ENCODE measurements at places on chromosomes 6 and 20.

DNA sequence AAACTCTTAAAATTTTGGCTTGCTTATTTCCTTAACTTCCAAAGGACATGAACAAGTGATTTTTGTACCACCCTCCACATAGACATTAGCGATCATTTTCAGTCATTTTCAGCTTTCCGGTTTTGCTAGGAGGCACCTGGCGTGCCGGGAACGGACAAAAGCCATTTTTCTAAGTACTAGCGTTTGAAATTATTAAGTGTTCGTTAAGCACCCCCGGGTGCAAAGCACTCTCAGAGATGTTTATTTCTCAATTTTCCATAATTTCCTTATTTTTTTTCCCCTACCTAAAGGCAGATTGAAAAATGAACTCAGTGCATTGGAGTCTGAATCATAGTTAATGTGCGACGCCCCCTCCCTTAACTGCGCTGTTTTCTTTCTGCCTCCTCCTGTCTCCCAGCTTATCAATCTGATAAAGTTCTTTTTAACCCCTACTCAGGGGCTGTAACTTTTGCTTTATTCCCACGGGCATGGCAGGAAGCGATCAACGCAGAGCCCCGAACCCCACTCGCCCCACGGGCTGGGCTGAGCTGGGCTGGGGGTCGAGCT, 58.2 kb downstream of the ZNF831 start:
- DNase-seq: no peak

DNA sequence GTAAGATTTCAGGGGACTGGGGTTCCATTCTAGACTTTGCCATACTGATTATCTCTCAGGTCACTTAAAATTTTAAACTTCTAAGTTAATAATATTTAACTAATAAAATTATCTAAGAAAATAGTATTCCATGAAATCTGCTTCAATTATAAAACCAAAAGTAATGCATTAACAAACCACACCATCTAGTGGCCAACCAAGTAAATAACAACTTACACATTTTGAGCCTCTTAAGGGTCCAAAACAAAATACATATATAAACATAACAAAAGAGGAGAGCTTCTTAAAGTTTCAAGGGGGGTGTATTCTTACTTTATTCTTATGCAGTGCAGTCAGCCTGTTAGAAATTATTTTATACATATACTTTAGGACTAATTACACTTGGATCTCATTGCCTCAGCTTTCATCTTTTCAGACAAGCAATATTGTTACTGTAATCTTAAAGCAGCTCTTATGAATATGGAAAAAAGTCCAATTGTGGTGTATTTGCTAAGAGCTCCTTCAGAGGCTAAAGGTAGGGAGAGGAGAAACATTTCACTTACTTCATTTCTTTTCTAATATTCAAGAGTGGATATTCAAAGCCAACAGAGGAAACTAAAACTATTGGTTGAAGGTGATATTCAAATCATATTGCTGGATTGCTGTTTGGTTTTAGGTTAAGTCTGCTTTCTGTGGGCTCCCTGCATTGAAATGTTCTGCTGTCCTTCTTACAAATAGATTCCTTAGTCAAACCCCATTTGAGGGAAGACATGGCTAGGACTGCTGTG, 199.7 kb upstream of the SIM1 start:
- no peak for DNase-seq

DNA sequence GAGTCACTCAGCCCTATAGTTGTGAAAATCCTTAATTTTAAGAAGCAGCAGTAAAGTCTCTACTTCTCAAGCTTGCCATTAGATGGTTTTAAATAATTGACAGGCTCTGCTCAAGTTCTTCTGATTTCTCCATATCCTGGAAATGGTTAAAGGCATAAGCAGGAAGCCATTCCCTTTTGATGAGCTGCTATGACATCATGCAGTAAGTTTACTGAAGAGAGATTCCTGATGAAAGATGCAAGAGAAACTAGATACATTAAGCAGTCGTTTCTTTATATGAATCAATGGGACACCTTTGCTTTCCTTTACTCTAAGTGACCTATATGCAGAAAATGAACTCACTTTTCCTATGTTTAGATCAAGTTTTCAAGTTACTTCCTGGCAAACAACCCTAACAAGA, 9.8 kb downstream of the POPDC3 start:
- DNase-seq: no peak

DNA sequence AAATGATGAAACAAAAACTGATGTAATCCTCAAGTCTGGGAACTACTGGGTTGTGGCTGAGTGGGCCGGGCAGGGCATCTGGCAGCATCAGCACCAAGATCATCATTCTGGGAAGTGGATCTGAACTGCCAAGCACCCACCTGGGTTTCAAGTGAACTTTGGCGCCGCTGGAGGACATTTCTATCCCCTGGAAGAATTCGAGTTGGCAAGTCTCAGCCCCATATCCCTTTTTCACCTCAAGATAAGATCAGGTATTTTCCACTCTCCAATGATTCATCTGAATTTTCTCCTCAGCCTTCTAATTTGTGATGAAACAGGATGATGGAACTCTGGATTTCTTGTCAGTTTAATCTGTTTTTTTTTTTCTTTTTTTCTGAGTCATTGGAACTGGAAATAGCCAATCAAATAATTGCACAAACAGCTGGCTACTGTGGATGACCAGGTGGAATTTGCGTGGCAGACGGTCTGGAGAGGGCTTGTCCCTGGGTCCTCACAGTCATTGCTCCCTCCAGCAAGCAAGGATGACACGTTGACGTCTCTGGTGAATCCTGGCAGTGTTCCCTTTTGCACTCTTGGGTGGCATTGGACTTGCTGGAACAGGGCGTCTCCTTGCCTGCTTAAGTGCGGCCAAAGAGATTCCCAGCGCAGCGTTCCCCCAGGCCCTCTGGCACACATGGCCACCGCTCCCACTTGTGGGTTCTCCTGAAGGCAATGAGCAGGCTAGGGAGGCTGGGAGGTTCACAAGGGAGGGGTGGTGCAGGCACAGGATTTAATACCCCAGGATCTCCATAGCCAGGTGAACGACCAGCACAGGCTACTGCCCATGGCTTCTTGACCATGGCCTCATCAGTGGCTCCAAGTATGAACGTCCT, 80.4 kb downstream of the DHX35 start:
- no peak for DNase-seq

DNA sequence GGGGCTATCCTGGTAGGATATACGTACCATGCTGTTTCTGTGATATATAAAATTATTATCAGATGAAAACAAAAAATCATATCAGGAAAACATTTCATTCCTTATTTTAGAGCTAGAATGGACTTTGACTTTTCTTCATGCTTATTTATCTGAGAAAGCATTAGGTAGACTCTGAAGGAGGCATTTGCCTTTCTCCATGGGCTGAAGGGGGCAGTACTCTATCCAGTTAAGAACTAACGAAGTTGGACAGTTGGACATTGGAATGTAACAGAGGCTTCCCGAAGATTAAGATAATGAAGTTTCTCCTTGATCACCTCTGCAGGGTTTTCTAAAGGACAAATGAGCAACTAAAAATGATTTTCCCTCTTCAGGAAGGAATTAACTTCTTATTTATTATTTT, 233.9 kb downstream of the SAMD5 start:
- no peak for DNase-seq

DNA sequence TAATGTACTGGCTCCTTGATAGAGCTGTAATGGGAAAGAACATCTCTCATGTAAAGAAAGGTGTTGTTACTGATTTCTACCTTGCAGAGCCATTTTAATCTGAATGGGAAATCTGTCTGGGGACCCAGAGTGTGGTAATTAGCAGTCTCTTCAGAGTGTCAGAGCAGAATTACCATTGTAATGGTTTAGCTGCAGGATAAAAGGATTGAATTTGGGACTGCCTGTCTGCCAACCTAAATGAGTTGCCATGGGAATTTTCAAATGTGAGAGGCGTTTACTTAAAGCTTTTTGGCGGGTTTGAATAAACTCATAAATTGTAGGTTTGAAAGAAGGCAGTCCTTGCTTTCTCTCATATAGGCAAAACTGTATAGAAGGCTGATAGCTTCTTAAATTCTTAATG, 128.8 kb downstream of the QKI start:
- no peak for DNase-seq

DNA sequence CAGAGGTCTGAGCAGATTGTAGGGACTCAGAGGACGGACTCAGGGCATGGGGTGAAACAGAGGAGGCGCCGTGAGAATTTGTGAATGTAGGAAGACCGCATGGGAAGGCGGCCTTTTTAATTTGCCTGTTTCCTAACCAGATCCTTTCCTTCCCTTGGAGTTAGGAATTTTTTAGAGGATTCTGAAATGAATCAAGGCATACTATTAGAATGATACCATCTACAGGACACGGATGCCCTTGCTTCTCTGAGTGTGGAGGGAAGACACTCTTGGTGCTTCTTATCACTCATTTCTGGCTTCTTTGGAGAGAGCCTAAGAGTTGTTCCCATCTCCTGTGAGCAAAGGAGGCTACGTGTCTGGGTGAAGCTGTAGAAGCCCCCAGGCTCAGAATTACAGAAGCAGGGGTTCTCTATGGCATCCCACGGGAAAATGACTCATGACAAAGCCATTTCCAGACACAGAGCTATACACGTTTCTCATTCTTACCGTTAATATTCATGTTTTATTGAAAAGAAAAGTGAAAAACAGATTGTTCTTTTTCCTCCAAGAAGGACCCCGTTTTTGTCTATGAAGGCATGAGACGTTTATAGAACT, 148.5 kb downstream of the EDN3 start:
- DNase-seq: no peak

GRCh38 chr6:23174781-23175361, 605.5 kb downstream of the HDGFL1 start:
- DNase-seq: no peak

GRCh38 chr6:117371492-117371891, 54.2 kb downstream of the ROS1 start:
- no peak for DNase-seq

DNA sequence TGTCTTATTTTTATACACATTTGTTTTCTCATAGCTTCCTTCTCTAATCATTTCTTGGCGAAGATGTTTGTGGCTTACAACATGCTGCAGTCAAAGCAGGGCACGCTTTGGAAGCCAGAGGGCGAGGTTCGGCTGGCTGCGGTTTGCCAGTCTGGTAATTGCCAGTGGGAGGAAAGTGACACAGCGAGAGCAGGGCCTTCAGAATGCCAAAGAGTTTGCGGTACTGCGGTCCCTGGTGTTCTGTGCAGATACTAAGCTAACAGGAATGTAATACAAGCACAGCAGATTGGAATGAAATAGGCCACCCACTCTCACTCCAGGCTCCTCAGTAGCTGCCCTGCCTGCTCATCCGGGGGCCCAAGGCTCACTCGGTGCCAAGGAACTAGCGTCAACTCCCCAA, 58.7 kb upstream of the TGM3 start:
- no peak for DNase-seq

- peak; percentile 39 for DNase-seq
These were observed 91.8 kb upstream of the NHSL1 start for GRCh38 chr6:138590796-138591709.

GRCh38 chr6:140713495-140713894, 1339.0 kb upstream of the CITED2 start:
- no peak for DNase-seq

DNA sequence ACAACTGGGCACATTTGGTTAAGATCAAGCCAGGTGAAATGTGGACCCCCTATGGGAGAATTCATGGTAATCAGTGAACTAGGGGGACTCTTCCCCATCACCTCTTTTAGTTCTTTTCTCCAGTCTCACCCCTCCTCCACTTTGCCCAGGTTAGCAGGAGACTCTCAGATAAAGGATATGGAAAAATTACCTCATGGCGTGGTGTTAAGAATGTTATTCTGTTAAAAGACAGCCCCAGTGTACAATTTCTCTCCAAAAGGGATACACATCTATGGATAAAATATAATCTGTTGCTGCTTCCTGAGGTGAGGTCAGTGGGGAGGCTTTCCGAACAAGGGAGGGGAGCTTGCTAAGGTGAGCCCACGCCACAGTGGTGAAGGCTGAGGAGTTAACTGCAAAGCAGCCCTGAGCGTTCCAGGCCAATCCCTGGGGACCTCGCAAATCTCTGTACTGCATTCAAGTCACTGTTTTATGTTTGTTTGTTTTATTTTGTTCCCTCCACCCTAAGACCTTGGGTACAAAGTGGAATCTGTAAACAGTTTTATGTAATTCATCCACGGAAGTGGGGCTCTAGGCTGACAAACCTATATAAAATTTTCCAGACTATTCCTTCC, 52.0 kb downstream of the ADGRF1 start:
- no peak for DNase-seq

GRCh38 chr20:3251806-3252205, 12.8 kb upstream of the SLC4A11 start:
- DNase-seq: no peak

GRCh38 chr20:55513954-55514353, 491.4 kb downstream of the CBLN4 start:
- no peak for DNase-seq

GRCh38 chr20:25320035-25320800, 70.4 kb downstream of the ABHD12 start:
- DNase-seq: no peak

DNA sequence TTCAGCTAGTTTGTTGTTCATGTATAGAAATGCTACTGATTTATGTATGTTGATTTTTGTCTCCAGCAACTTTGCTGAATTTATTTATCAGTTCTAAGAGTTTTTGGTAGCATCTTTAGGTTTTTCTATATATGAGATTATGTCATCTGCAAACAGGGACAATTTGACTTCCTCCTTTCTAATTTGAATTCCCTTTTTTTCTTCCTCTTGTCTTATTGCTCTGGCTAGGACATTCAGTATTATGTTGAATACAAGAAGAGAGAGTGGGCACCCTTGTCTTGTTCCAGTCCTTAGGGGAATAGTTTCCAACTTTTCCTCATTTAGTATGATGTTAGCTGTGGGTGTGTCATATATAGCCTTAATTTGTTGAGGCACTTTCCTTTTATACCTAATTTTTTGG, 58.2 kb downstream of the CDH26 start:
- DNase-seq: no peak

- DNase-seq: no peak
These were observed 35.1 kb upstream of the PPP1R3G start for GRCh38 chr6:5050009-5050408.

- DNase-seq: no peak
These were observed 65.4 kb upstream of the SLCO4A1 start for GRCh38 chr20:62576815-62577489.

- DNase-seq: no peak
These were observed 253.4 kb upstream of the MOCS1 start for GRCh38 chr6:40187535-40188144.

GRCh38 chr6:167441715-167442206, 116.9 kb downstream of the TTLL2 start:
- no peak for DNase-seq

DNA sequence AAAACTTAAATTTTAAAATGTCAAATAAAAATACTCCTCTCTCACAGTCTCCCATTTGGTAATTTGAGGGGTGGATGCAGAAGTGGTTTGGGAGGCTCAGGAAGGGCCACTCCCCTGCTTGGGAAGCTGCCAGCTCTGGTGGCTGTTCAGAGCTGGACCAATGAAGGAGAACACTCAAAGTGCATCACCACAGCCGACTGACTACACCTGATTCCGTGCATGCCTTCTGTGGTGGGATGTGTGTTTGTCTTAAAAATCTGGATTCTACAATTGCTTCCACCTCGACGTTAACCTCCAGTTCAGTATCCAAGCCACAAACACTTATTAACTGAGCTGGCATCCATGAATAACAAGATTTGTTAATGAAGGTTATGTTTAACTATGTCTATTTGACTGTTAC, 137.3 kb downstream of the FOXC1 start:
- DNase-seq: no peak

GRCh38 chr6:164122109-164122508, 707.6 kb downstream of the QKI start:
- no peak for DNase-seq

GRCh38 chr6:55632953-55633352, 54.0 kb upstream of the HMGCLL1 start:
- DNase-seq: no peak

GRCh38 chr6:163620670-163621330, 206.3 kb downstream of the QKI start:
- no peak for DNase-seq

All from activated naive CD8-positive, alpha-beta T cell treated with anti-CD3 and anti-CD28 coated beads, Interleukin-2, amount 50 U/mL, for 24 hours (primary cell).